ENCODE measurements at places on chromosomes 7 and 10.

DNA sequence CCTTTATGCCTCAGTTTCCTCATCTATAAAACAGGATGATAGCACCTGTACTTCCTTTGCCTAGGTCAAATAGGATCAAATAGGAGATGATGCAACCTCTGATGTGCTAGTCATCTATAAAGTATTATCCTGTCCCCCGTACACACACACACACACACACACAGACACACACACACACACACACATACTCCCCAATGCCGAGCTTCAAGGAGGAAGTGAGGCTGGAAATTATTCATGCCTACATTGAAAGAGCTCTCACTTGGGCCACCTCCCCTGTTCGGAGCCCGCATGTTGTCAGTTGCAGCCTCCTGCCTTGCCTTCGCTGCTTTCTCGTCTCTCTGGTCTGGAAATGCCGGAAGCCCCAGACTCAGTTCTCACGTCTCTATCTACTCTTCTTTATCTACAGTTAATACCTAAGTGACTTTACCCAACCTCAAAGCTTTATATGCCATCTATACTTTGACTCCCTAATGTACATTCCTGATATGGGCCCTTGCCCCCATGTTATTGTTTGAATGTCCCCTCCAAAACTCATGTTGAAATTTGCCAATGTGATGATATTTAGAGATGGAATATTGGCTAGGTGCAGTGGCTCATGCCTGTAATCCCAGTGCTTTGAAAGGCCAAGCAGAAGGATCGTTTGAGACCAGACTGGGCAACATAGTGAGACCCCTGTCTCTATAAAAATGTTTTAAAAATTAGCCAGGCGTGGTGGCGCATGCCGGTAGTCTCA is 6.9 kb upstream of the UBE2H start:
- peak; percentile 32 for DNase-seq

DNA sequence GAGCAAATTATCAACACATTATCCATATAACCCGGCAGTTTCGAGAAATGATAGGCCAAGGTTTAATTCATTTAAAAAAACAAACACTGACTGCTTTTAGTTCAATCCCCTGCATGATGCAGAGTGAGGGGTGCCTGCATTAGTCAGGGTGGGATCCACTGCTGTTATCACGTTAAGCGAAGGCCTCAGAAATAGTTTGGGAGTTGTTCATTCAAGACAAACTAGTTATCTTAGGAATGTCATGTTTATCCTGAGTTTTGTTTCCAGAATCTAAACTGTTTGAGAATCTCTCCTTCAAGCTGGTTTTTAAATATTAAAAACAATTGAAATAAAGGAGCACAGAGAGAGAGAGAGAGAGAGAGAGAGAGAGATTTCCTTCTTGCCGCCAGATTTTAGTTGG is 36.6 kb upstream of the PFKP start:
- no peak for DNase-seq

DNA sequence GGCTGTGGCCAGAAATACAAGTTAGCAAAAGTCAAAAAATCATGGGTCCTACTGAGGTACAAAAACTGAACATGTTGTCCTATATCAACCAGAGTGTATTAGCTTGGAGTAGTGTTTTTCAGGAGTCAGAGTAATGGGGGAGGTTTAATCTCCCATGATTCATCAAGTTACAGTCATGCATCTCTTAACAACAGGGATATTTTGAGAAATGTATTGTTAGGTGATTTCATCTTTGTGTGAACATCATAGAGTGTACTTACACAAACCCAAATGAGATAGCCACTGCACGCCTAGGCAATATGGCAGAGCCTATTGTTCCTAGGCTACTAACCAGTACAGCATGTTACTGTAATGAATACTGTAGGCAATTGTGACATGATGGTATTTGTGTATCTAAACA is 14.9 kb upstream of the TES start:
- peak; percentile 13 for DNase-seq

- DNase-seq, result no peak
Measured at GRCh38 chr10:44558521-44558920, 173.6 kb upstream of the CXCL12 start.

DNA sequence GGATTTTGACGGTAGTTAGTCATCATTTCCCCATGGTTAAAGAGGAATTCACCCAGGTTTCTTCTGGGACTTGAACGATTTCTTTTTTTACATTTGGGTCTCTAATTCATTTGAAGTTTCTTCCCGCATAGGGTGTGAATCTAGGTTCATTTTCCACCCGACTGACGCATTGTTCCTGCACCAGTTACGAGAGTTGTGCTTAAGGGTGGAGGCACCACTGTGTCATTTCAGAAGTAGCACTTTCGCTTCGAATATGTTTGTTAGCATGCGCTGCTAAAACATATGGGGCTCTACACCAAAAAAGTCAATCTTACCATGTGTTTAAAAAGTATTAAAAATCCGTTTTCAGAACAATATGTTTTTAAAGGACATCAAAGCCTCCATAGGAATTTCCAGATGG is 140.3 kb downstream of the VIPR2 start:
- no peak for DNase-seq

GRCh38 chr10:122387572-122387971 is 13.1 kb downstream of the PLEKHA1 start:
- DNase-seq, result no peak

- DNase-seq, result peak; percentile 31
Measured at GRCh38 chr10:101287997-101288635, 58.9 kb upstream of the LBX1 start.

DNA sequence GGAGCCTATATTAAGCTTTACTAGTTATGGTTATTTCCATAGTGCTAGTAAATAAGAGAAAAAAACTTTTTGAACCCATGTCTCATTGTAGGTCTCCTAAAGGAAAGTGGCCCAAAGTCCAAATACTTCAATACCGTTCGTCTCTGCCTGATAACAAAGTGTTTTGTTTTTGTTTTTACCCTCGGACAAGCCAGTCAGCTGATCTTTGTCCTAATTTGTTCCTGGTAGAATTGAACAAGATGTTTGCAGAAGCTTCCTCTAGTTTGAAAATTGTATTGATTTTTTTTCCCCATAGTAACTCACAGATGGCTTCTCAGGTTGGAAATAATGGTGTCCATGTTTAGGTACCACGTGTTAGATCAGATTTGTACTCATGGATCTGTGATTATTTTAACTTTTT is 335.8 kb upstream of the KAT6B start:
- no peak for DNase-seq

DNA sequence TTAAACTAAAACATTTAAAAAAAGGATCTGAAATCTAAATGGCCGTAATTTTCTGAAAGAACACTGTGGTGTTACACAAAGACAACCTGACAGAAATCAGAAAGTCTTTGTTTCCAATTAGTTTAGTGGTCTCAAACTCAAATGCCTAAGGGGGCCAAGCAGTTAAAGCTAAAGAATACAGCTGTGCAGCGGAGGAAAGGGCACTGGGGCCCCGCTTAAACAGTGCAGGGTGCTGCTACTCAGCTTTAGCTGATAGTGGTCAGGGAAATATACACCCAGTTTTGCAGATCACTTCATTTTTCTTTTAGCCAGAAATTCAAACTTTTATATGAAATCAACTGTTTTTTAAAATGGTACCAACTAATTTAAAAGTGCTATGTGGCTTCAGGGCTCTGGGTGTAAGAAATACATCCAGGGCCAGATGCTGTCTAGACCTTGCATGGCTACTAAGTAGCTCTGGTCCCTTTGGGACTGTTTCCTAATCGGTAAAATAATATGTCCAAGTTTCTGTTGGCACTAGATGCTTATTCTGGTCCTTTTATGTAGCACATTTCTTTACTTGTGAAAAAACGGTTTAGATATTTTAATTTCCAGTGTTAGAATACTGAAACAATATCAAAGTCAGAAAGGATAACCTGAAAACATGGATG is 161.8 kb upstream of the LAMB4 start:
- no peak for DNase-seq

DNA sequence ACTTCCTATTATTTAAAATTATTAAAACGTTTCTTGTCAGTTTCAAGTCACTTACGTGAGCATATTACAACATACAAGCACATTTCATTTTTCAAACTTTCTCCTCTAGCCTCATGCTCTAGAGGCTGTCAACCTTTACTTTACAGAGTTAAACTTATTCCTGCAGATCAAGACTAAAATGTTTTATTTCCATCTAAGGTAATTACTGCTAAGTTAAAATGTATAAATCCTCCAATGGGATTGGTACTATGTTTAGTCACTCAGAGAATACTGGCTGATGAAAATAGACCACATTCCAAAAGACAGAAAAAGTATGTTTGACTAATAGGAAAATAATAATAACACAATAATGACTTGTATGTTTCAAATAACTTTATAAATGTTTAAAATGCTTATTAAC is 8.4 kb upstream of the TRDMT1 start:
- DNase-seq, result no peak

DNA sequence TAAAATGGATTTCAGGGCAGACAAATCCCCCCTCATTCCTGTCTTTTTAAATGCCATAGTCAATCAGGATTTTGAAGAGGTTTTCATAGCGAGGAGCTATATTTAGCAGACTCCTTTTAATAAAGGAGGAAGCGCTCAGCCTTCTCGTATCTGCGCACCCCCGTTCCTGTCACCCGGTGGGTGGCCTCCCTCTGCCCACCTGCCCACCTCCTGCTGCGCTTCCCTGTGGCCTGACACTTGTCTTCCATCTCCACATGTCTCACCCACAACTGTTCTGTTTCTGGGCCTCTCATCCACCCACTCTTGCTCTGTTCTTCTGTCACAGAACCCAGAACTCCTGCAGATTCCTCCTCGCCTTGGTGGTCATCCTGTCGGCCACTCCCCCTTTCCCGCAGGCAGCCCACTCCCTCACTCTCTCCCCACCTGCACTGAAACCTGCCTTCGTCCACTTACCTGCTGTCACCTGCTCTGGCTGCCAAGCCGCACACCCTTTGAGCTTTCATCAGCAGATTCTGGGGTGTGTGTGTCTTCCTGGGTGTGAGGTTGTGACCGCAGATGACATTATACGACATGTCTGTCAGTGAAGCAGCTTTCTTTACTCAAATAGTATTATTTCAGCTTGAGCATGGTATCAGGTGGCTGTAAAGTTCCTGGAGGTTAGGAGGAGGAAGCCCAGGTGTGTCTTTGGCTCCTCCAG is 163.5 kb upstream of the AGK start:
- DNase-seq, result no peak

- DNase-seq, result no peak
Measured at GRCh38 chr10:1732564-1732996, 4.7 kb downstream of the ADARB2 start.

- peak; percentile 53 for DNase-seq
Measured at GRCh38 chr10:79069325-79070080, 737 bp downstream of the ZMIZ1 start.

DNA sequence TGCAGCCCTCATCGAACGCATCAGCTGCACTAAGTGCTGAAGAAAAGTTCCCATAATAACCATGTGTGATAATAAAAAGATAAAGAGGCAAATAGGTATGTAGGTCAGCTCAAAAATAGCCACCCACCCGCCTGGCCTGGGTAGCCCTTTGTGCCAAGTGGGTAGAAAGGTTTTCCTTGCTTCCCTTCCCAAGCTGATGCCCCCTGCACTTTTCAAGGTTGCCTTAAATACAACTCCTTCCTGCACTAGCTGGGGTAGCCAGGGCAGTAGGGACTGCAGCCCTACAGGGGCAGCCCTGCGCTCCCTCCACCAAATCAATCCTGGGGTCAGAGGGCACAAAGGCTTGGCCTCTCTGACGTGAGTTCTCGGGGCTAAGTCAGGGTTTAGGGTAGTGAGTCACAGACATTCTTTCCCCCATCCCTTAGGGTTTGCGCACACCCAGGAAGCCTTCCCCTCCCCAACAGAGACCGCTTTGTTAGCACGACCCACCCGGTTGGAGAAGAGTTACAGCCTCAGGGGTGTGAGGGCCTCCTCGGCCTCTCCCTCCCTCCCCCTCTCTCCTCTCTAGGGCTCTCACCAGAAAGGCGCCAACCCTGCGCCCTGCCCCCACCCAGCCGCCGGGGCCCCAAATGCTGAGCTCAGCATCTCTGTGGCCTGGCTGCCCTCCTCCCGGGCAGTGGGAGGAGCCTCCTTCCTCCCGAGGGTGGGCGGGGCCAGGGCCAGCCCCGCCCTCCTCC is 13.3 kb upstream of the DDIT4 start:
- peak; percentile 97 for DNase-seq

GRCh38 chr7:155962191-155962967 is 150.1 kb upstream of the SHH start:
- no peak for DNase-seq

DNA sequence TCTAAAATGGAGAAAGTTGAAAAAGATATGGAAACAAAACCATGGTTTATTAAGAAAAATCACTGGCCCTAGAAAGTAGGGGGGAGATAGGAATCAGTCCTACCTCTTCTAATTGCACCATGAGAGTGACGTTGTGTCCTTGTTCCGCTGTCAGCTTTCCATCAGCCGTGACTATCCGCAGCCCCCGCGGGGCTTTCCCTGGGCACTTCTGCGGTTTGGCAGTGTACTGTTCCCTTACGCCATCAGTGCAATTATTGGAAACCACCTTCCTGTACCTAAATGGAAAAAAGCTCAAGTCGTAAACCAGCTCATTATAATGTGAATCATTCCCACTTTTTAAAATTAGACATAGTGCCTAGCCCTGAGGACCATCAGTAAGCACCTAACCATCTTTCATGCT is 512.2 kb downstream of the SORCS1 start:
- DNase-seq, result no peak

- no peak for DNase-seq
Measured at GRCh38 chr7:140684066-140684950, 11.6 kb downstream of the ADCK2 start.

DNA sequence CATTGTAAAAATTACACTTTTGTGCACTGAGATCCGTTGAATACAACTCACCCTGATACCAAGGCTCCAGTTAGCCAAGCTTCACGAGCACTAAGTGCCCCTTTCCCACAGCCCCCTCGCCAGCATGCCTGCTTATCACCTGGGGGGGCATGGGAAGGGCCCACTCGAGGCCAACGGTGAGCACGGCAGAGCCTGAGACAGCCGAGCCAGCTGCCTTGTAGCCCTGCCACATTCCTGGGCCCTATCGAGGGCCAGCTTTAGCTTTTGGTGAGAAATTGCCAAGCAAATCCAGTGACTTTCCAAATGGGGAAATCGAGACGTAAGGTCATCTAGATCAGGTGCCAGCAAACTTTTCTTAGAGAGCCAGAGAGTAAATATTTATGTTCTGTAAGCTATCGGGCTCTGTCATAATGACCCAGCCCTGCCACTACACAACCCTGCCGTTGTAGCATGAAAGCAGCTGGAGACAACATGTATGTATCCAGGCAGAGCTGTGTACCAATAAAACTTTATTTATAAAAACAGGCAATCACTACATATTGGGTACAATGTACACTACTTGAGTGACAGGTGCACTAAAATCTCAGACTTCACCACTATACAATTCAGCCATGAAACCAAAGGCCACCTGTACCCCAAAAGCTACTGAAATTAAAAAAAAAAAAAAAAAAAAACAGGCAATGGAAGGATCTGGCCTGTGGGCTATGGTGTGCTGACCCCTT is 83.6 kb downstream of the FAM53B start:
- DNase-seq, result no peak

- DNase-seq, result peak; percentile 31
Measured at GRCh38 chr10:12042409-12042796, 206 bp downstream of the UPF2 start.

DNA sequence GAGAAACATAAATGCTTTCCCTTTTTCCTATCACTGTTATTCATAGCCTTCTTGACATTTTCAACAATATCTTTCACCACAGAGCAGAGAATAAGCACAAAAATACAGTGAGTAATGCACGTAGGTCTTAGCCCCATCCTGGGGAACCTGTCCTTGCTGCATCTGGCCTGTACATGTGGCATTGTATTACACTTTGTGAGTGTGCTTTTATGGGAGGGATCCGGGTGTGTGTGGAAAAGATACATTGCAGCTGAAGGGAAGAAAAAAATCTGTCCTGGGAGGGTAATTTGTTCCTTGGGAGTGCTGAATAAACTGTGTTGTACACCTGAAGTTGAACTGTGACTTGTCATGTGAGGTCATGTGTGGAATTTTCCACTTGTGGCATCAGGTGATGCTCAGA is 422.7 kb upstream of the LRGUK start:
- no peak for DNase-seq
